HS-27A (cell line): ENCODE measurements at places on chromosomes 16 and 17.

GRCh38 chr17:77473615-77474226 lies 333.0 kb downstream of the SEC14L1 start:
- DNase-seq, result no peak

DNA sequence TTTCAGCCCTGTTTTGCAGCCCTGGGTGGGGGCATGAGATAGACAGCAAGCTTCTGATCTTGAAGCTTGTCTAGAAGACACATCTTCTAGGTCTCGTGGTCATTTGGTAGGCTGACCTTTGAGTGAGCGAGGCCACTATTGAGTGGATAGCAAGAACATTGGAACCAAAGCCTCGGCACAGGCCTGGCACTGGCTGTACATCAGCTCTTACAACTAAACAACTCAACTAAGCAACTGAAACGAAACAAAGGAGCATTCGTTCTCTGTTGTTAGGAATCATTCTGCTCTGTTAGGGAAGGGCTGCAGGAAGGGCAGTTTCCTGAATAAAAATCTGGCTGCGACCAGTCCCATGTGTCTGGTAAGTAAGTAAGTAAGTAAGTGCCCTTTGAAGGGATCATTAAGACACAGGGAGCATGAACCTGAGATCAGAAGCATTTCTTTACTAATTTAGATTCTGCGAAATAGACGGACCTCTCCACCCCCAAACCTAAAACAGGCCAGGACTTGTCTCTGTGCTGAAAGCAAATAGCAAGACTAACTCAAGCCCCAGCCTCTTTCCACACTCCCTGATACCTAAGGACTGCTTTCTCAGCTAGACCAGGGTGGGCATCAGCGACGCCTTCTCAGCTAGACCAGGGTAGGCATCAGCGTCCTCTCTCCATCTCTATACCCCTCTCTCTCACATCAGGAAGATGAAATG lies 22.7 kb downstream of the CYB561 start:
- DNase-seq, result no peak

GRCh38 chr17:42708588-42708987 lies 26.3 kb downstream of the CNTNAP1 start:
- no peak for DNase-seq

- DNase-seq, result peak; percentile 38
Observed at GRCh38 chr17:49361129-49361901, 735 bp downstream of the ZNF652 start.

- DNase-seq, result no peak
Observed at GRCh38 chr17:48505788-48506187, 25.0 kb downstream of the HOXB1 start.

DNA sequence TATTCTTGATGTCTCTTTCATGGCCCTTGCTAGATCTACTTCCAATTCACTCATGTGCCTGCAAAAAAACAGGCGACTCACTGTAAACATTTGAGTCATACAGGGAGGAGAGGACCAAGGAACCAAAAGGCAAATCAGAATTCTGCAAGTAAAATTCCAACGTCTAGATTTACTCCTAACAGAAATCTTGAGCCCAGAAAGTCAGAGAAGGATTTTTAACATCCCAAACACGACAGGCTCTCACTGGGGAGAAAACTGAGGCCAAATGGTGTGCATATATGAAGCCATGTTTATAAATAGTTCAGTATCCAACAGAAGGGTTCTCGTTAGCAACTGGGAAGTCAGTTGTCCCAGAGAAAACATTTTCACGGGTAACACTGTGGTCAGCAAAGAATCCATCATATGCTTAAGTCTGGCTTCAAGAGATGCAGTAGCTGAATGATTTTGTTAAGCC lies 40.1 kb downstream of the LITAF start:
- no peak for DNase-seq

DNA sequence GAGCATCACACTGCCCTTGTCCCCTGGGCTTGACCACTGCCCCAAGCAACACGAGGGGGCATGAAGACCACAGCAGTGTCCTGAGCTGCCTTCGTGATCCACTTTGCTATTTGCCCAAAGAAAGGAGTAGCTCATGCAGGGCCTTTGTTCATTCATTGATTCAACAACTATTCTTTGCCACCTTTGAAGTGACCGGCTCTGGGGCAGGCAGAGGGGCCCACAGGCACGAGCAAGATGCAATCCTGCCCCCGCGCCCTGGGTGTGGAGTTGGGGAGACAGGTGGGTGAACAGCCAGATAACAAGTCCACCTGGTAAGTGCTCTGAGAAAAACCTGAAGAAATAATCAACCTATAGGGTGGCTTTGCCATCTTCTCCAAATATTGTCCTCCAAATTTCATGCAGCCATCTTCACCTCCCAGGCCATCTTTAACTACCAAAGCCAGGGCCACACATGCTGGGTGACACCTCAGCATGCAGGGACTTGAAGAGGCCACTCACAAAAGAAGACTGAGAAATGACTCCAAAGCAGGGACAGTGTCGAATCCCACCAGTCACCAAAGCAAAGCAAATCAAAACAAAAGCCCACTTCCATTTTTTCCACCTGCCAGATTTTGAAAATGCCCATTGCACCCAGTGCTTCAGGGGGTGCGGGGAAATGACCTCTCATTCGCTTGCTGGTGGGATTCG lies 18.2 kb upstream of the RBFOX3 start:
- DNase-seq, result no peak

- DNase-seq, result no peak
Observed at GRCh38 chr17:81287741-81288430, 7.2 kb downstream of the SLC38A10 start.

DNA sequence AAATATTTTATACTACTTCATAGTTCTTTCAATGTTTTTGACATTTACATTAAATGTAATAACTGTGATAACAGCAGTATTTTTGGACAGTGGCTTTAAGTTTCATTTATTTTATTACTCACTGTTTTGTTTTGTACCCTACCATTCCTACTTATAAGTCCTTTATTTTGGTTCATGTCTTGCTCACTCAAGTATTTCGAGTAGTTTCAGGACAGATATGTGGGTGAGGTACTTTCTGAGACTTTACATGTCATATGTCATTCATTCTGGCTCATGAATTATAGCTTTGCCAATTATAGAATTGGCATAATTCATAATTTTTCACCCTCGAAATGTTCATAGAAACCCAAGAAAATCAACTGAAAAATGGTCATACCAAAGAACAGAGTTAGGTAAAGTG lies 44.4 kb downstream of the PIK3R5 start:
- no peak for DNase-seq

GRCh38 chr17:1134634-1135324 lies 45.0 kb downstream of the ABR start:
- DNase-seq, result no peak

- DNase-seq, result no peak
Observed at GRCh38 chr17:27993723-27994310, 48.7 kb upstream of the NLK start.

DNA sequence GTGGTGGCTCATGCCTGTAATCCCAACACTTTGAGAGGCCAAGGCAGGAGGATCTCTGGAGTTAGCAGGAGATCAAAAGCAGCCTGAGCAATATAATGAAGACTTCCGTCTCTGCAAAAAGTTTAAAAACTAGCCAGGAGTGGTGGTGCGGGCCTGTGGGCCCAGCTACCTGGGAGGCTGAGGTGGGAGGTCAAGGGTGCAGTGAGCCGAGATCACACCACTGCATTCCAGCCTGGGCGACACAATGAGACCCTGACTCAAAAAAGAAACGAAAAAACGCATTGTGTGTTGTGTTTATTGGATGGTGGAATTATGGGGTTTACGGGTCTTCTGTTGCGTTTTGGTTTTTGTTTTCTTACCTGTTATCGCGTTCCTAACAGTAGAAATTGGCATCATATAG lies 863 bp upstream of the DDX19A start:
- no peak for DNase-seq

DNA sequence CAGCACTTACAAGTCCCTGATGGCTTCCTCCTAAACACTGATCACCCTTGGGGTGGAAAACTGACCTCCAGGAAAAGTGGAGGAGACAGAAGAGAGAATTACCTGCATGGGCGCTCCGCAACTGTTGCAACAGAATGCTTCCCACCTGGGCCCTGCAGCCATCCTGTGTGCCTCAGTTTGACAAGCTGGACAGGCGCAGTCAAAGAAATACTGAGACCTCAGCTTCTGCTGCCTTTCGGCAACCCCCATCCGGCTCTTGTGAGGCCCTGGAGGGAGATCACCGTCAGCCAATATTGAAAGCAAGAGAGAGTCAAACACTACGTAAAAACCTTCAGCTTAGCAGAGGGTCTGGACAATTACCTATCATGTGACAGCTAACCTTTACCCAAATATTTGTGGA lies 24.8 kb downstream of the SERPINF1 start:
- DNase-seq, result no peak

DNA sequence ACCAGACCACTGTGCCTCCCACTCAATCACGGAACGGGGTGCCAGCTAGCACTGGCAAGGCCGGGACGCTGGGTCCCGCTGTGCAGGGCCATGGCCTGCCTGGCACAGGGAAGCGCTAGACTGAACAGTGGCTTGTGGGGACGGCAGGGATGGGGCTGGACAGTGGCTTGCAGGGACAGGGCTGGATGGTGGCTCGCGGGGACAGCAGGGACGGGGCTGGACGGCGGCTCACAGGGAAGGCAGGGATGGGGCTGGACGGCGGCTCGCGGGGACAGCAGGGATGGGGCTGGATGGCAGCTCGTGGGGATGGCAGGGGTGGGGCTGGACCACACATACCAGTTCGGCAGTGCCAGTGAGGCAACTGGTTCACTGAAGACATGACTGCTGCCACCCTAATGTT lies 32.6 kb downstream of the LMF1 start:
- DNase-seq, result no peak

GRCh38 chr16:52271088-52271750 lies 275.7 kb downstream of the TOX3 start:
- no peak for DNase-seq

GRCh38 chr16:46866286-46866685 lies 17.9 kb upstream of the GPT2 start:
- DNase-seq, result no peak

- no peak for DNase-seq
Observed at GRCh38 chr17:80561541-80562114, 17.0 kb downstream of the RPTOR start.

- no peak for DNase-seq
Observed at GRCh38 chr17:9098242-9098825, 77.0 kb downstream of the NTN1 start.

- no peak for DNase-seq
Observed at GRCh38 chr17:58310511-58311428, 17.8 kb downstream of the TSPOAP1 start.

GRCh38 chr17:1720856-1721386 lies 3.6 kb upstream of the WDR81 start:
- DNase-seq, result no peak
